ENCODE measurements at places on chromosomes 6 and 20. TPM values are rescaled to one million over a fixed set of nuclear protein-coding genes. Genes with fewer than 3 reads are reported as not detected.

SLC17A9 gene
- polyA plus RNA-seq: 9.9 TPM

DNA sequence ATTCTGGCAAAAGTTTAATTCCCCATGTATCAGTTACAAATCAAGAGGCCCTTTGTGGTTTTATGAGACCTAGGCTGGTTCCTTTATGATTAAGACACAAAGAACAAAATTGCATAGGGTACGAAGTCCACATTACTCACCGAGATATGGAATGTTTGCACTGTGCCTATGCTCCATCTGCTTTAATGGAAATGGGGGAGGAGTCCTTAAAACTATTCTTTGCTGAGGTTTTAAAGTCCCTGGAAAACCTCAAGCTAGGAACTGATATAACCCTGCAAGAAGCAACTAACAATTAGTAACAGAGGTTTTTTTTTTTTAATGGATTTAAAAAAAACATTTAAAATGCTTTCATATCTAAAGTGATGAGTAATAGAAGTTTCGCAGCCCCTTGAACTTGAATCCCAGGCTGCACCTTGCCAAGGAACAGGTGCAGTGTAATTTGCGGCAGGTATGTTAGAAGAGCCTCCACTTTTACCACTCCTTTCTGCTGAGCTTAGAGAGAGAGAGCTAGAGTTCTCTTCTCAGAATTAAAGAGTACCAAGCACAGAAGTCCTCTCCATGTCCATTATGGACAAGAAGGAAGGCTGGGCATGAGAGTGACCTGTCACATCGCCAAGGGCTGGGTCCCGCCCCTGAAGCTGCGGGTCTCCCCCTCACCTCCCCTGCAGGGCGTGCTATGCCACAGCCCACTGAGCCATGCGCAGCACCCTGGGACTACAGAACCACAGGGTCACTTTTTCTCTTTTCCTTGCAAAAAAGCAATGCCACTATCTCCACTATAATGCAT lies 2.3 kb downstream of the SERPINB1 start:
- DNase-seq: peak; percentile 28
- peak overlapping the region; percentile 64 for H3K4me3 ChIP-seq
- H3K27me3 ChIP-seq: no peaks in the 10 kb centered on the region
- peaks cover 6% of the 10 kb centered on the region for H3K36me3 ChIP-seq
- peaks cover 11% of the 10 kb centered on the region for H3K4me1 ChIP-seq

- no peaks in the 10 kb centered on the region for H3K36me3 ChIP-seq
- H3K27ac ChIP-seq: no peak overlapping the region
- no peak for DNase-seq
- no peaks in the 10 kb centered on the region for H3K4me1 ChIP-seq
- H3K4me3 ChIP-seq: no peak overlapping the region
- no peaks in the 10 kb centered on the region for H3K27me3 ChIP-seq
Measured at GRCh38 chr20:58950603-58951002, 30.5 kb upstream of the NELFCD start.

- no peak for DNase-seq
- H3K27me3 ChIP-seq: peaks cover 64% of the 10 kb centered on the region
- H3K27ac ChIP-seq: no peak overlapping the region
- H3K4me1 ChIP-seq: no peaks in the 10 kb centered on the region
- no peak overlapping the region for H3K4me3 ChIP-seq
Measured at GRCh38 chr6:27667016-27667656, 194.2 kb upstream of the ZNF184 start.

DNA sequence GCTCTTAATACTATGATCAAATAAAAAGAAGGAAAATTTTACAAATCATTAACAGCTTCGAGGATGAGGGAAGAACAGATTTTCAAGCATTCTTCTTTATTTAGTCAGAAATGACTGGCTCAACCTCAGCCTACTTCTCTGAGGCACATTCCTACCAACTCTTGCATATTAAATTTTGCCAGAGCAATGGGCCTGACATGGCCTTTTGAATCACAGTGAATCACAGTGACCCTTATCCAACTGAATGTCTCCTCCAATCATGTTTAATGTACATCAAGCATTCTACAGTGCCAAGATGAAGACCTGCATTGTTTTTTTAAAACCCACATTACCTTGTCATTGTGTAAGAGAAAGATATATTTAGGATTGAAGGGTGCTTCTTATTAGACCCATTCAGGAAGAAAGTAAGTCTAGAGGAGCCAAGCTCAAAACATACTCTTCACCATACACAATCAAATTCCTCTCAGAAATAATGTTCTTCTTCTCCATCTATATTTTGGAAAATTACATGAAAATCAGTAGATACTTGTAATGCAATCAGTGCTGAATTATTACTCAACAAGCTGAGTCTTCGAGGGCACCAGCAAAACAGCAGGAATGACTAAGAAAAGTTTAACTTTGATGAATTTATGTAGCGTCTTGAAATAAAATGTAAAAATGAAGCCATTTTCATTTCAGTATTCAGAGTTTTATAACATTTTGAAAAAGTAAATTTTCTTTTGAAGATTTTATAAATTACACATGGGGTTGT lies 44.1 kb upstream of the MOXD1 start:
- H3K27ac ChIP-seq: no peak overlapping the region
- no peak overlapping the region for H3K4me3 ChIP-seq
- H3K27me3 ChIP-seq: no peaks in the 10 kb centered on the region
- H3K4me1 ChIP-seq: no peaks in the 10 kb centered on the region
- no peaks in the 10 kb centered on the region for H3K36me3 ChIP-seq
- no peak for DNase-seq

GRCh38 chr6:52362443-52363227 lies 684 bp downstream of the PAQR8 start:
- peak overlapping the region; percentile 85 for H3K27ac ChIP-seq
- H3K27me3 ChIP-seq: no peaks in the 10 kb centered on the region
- H3K4me3 ChIP-seq: peak overlapping the region; percentile 76
- no peaks in the 10 kb centered on the region for H3K4me1 ChIP-seq

- H3K36me3 ChIP-seq: no peaks in the 10 kb centered on the region
- H3K27ac ChIP-seq: no peak overlapping the region
- no peaks in the 10 kb centered on the region for H3K27me3 ChIP-seq
- H3K4me1 ChIP-seq: no peaks in the 10 kb centered on the region
Measured at GRCh38 chr6:164042212-164042611, 627.7 kb downstream of the QKI start.
